Regular cardiac myocyte (primary cell): ENCODE measurements at places on chromosomes 5 and 9. TPM values are rescaled to one million over a fixed set of nuclear protein-coding genes. Genes with fewer than 3 reads are reported as not detected.

The GZMA gene
- total RNA-seq = not detected in 2 replicates

The SLC46A2 gene
- not detected in 2 replicates for total RNA-seq

The PCDHGB2 gene
- 1.2 and 2.5 TPM in 2 replicates for total RNA-seq

The PCDHA12 gene
- total RNA-seq = 0.28 TPM in 1 of 2 replicates, not detected in the other

The FOXD4 gene
- 0.19 and 0.56 TPM in 2 replicates for total RNA-seq
